ENCODE measurements at places on chromosomes 4 and X.

GRCh38 chrX:13770013-13770535, 35.5 kb downstream of the OFD1 start:
- DNase-seq, result no peak

- DNase-seq, result no peak
Measured at GRCh38 chr4:189046642-189047041, 894.0 kb upstream of the FRG1 start.

DNA sequence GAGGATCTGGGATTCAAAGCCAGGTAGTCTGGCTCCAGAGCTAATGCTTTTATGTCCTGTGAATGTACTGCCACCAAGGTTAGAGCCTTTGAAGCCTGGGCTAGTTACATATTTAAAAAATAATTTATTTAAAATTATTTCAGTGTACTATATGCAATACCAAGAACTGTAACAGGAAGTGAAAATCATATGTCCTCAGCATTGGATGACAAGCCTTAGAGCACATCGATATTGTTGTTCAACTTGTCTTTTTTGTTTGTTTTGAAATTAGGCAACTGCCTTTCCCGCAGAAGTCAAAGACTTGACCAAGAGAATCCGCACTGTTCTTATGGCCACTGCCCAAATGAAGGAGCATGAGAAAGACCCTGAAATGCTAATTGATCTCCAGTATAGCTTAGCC, 73.1 kb upstream of the IL13RA1 start:
- DNase-seq, result no peak

DNA sequence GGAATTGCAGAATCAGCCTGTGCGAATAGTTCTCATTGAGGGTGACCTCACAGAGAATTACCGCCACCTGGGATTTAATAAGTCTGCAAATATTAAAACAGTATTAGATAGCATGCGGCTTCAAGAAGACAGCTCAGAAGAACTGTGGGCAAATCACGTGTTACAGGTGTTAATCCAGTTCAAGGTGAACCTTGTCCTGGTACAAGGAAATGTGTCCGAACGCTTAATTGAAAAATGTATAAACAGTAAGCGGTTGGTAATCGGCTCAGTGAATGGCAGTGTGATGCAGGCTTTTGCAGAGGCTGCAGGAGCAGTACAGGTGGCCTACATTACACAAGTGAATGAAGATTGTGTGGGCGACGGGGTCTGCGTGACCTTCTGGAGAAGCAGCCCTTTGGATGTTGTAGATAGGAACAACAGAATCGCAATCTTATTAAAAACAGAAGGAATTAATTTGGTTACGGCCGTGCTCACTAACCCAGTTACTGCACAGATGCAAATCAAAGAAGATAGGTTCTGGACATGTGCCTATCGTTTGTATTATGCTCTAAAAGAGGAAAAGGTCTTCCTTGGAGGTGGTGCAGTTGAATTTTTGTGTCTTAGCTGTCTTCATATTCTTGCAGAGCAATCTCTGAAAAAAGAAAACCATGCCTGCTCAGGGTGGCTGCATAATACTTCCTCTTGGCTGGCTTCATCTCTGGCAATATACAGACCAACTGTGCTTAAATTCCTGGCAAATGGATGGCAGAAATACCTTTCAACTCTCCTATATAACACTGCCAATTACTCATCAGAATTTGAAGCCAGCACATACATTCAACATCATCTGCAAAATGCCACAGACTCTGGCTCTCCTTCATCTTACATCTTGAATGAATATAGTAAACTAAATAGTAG, 10.7 kb downstream of the BBS12 start:
- no peak for DNase-seq

DNA sequence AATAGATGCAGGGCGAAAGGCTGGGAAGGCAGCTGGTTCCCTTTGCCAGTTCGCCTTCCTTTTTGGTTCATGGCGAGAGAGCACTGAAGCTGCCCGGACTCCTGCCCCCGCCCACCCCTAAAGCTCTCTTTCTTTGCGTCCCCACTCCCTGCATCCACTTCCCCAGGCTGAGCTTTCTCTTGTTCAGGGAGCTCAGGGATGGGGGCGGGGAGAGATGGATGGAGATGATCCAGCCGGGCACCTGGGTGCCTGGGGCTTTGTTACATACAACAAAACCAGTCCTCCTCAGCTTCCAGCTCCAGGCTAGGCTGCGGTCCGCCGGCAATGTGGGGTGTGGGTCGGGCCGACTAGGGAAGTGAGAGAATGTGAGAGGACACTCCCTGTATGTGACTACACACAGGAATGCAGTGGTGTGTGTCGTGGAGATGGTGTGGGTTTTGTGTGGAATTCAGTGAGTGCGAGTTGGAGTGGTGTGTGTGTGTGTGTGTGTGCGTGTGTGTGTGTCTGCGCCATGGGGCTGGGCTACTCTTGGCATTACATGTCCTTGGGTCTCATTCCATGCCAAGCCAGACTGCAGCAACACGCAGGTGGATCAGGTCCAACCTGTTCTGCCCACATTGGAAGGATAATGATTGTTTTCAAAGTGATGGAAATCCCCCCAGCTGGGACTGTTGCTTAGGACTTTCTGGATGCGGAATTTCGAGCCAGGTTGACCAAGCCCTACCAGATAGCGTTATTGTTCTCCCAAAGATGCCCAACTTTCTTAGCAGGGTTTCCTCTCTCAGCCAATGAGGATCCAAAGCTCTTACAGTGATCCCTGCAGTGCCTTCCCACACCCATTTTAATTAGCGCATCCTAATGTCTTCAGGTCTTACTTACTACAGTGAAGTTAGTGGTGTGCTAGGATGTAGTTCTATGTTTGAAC, 149.4 kb upstream of the CHRDL1 start:
- no peak for DNase-seq

GRCh38 chrX:154044091-154044490, 24.4 kb upstream of the IRAK1 start:
- no peak for DNase-seq

- DNase-seq, result no peak
Measured at GRCh38 chrX:103107836-103108235, 14.9 kb upstream of the NXF3 start.

DNA sequence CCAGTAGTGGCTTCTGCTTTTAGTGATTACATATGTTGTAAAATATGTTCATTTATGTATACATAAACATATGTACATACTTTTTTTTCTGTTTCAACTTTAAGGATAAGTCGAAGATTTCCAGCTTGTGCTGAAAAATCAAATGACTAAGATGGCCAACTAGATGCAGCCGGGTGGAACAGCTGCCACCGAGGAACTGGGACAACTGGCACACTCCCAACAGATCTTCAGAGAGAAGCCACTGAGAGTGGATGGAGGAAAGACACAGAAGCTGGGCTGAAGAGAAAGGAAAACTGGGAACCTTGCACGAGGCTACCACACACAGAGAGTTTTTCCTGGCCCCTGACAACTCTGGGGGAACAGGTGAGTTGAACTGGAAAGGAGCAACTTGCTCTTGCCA, 207.5 kb downstream of the FAM47B start:
- no peak for DNase-seq

GRCh38 chrX:8189096-8189830, 18.2 kb upstream of the VCX2 start:
- DNase-seq, result no peak

DNA sequence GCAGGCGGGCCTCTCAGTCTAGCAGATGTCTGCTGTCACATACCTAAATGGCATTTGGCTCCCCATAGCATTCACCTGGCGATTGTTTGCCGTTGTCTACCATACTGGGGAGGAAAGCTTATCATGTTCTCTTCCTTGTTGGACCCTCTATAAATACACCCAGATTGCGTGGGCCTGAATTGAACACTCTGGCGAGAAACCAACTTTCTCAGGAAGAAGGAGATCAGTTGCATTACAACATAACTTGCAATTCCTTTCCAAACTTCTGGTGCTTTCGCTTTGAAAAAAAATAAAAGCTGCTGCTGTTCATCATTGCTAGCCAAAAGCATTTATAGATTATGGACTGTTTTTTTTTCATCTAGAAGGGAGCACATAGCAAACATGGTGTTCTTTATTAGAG, 230.0 kb upstream of the GPC4 start:
- no peak for DNase-seq

- no peak for DNase-seq
Measured at GRCh38 chrX:41472231-41472815, 25.2 kb downstream of the NYX start.

GRCh38 chr4:174138616-174139015, 144.9 kb downstream of the FBXO8 start:
- DNase-seq, result no peak

DNA sequence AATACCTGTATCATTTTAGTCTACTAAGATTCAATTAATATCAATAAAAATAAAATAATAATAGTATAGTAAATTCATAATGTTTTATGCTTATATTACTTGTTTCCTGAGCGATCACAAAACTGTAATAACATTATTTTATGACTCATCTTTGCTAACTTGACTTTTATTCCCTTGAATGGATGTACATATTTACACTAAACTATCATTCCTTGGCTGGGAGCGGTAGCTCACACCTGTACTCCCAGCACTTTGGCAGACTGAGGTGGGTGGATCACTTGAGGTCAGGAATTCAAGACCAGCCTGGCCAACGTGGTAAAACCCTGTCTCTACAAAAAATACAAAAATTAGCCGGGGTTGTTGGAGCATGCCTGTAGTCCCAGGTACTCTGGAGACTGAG, 104.0 kb upstream of the SLC34A2 start:
- no peak for DNase-seq

DNA sequence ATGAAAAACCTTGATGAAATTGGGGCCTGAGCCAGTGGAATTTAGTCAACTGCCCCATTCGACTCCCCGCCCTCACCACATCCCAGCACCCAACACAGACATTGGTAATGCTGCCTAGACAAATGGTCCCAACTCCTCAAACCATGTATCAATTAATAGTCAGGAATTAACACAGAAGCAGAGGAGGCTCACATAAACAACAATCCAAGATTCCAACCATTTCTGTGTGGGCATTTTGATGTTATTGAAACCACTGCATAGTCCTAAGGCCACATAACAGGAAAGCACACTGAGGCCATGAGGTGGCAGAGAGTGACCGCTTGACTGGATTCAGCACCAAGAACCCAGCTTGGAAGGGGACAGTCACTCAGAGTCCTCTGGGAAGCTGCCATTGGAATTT, 22.5 kb upstream of the PTCHD1 start:
- no peak for DNase-seq

GRCh38 chrX:133538148-133538547, 122.9 kb upstream of the GPC4 start:
- DNase-seq, result no peak

DNA sequence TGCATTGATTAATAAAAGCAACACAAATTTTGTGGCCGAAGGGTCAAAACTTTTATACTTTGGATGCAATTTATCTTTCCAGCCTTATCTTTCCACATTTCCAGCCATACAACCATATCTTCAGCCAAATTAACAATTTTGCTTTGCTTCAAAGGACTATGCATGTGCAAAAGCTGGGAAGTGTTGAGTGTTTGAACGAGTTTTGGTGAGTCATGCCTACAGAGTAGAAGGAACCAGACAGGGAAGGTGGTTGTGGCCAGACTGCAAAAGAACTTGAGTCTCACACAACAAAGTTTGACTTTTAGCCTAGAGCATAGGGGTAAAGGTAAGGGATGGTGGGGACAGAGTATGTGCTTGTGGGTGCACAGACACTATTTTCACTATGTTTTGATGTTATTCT, 53.0 kb upstream of the GABRA2 start:
- DNase-seq, result no peak

DNA sequence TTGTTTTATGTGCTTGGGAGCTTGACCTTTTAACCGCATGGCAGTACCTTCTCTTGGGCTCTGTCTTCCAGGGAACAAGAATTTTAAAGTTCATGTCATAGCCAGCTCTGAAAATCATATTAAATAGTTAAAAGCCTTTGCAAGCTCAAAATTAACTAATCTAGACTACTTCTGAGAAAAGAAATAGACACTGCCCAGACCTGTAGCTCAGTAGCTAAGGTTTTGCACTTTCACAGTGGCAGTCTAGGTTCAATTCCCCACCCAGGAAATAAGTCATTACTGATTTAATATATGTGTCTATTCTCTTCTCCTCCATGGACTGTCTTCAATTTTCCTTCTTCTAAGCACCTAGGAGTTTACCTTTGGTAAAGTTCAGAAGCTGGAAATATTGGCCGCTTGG, 27.4 kb downstream of the HSD17B11 start:
- DNase-seq, result peak; percentile 9

DNA sequence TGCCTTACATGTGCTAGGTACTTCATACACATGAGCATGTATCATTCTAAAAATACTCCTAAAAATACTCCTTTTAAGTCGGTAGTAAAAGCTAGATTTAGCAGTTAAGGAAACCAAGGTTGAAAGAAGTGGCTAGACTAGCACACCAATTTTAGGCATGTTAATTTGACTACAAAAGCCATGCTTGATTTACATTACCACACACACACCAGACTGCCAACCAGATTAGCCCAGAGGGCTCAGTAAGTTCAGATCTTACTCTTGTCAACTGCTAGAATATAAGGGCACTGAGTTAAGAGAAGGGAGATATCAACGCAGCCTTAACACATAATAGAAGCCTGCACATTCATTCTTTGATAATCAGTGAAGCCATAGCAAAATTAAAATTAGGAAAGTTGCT, 117.9 kb downstream of the MID1IP1 start:
- no peak for DNase-seq

DNA sequence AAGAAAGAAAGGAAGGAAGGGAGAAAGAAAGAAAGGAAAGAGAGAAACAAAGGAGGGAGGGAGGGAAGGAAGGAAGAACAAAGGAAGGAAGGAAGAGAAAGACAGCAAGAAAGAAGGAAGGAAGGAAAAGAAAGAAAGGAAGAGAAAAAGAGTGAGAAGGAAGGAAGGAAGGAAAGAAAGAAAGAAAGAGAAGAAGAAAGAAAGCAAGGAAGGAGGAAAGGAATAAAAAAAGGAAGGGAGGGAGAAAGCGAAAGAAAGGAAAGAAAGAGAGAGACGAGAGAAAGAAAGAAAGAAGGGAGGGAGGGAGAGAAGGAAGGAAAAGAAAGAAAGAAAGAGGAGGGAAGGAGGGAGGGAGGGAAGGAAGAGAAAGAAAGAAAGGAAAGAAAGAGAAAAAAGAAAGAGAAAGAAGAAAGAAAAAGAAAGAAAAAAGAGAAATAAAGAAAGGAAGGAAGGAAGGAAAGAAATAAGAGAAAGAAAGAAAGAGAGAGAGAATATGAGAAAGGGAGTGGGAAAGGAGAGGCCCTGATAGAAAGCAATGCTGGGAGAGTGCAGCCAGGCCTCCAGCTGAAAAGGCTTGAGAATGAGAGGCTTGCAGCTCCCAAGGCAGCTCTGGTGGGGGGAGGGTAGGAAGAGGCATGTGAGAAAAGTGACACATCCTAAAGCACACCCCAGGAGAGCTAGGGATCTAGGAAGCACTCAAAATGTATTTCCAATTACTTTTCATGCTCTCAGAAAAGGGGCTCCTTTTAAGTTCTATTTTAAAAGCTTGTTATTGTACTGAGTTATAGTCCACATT, 134.0 kb upstream of the ZIC3 start:
- no peak for DNase-seq

- no peak for DNase-seq
Measured at GRCh38 chr4:14452001-14452400, 550.3 kb upstream of the CPEB2 start.

- no peak for DNase-seq
Measured at GRCh38 chrX:17494216-17494615, 119.2 kb downstream of the NHS start.

Data from SK-MEL-5 (cell line).